ENCODE measurements at places on chromosomes 11 and 22.
A peak's percentile ranks its signal among the peaks of the same experiment; 100 is the strongest.

DNA sequence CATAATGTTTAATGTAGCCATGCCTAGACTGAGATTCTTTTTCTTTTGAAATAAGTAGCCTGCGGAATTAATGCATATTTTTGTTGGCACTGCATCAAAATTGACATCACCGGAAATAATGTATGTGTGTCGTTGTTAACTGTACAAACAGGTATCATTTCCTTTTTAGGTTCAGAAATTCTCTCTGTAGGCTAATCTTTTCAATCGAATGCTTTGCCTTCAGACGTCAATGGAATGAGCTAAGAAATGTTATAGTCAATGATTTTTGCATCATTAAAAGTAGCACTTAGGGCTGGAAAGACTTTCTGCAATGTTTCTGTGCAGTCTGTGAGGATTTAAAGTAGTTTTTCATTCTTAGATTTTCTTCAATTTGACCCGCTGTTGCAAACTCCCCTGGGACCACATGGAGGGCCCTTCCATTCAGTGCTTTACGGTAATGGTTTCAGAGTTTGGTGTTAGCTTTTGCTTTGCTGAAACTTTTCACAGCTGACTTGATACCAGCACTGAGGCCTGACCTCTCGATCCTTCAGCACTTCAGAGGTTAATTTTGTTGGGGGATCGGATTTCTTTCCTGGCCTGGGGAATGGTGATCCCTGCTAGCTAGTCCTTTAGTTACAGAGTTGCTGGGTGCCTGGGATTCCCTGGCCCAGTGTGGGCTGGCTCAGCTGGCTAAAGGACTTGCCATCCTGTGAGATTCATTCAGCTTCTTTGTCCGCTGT is 137.8 kb downstream of the DBX1 start:
- no peak for DNase-seq

DNA sequence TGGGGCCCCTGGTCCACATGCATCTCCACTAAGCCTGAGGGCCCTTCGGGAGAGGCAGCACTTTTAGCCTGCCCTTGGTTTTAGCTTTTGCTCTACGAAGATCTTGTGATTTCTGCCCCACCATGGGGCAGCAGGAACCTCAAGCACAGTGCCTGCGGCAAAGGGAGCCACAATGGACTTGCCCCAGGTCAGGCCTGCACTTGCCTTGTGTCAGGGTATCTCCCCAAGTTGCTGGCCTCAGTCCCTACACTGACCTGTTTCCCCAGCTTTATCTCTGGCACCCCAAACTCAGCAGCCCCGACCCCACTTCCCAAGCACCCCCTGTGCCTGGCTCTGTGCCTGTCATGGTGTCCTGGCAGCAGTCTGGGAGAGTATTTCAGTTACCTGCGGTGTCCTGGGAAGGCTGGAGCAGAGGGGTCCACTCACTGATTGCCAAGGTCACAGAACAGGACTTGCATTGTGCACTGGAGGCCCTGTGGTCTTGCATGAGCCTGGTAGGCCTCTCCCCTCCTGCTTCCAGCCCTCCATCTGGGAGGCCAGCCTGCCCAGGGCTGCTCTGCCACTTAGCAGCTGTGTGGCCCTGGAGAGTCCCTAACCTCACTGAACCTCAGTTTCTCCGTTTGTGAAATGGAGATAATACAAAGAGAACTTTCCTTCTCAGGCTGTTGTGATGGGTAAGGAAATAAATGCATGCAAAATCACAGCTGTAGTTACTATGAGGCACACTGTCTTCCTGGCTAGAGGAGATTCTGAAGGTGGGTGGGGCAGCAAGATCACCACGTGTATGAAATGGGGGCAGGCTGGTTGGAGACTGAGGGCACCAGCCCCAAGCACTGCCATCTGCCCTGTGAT is 3.6 kb upstream of the AIFM3 start:
- no peak for DNase-seq

- DNase-seq = no peak
Measured at GRCh38 chr11:28137832-28138231, 29.6 kb downstream of the METTL15 start.

GRCh38 chr11:19525714-19526113 is 186.9 kb upstream of the NAV2 start:
- DNase-seq = no peak

DNA sequence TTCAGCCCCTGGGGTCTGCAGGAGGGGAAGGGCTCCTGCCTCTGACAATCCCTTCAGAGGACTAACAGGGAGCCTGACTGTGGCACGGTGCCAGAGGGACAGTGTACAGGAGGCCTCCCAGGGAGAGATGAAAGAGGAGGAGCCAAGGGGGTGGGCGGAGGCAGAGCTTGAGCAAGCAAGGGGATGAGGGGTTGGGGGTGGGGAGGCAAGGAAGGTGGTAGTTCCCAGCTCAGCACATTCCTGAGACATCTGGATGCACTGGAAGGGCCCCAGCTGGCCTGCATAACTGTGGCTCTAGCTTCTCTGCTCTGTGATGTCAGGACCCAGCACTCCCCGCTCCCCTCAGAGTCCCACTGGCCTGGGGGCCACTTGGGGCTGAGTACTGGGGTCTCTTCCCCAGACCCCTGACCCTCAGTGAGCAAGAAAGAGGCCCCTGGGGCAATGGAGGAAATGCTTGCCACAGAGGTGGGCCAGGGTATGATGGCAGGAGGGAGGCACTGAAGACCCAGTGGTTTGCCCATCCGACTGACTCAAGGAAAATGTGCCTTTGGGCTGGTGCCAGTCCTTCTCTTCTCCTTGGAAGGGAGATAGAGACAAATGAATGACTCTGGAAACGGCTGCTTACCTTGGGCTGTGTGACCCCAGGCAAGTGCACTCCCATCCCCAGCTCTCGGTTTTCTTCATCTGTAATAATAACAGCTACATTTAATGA is 13.3 kb downstream of the CREB3L1 start:
- DNase-seq = no peak

- DNase-seq = no peak
Measured at GRCh38 chr11:135008001-135008405, 596.0 kb upstream of the B3GAT1 start.

- DNase-seq = no peak
Measured at GRCh38 chr11:46490666-46491065, 99.1 kb upstream of the CHRM4 start.

GRCh38 chr11:46119352-46120216 is 1.7 kb downstream of the PHF21A start:
- peak; percentile 72 for DNase-seq

GRCh38 chr11:34988294-34989255 is 72.2 kb downstream of the PDHX start:
- DNase-seq = peak; percentile 82

DNA sequence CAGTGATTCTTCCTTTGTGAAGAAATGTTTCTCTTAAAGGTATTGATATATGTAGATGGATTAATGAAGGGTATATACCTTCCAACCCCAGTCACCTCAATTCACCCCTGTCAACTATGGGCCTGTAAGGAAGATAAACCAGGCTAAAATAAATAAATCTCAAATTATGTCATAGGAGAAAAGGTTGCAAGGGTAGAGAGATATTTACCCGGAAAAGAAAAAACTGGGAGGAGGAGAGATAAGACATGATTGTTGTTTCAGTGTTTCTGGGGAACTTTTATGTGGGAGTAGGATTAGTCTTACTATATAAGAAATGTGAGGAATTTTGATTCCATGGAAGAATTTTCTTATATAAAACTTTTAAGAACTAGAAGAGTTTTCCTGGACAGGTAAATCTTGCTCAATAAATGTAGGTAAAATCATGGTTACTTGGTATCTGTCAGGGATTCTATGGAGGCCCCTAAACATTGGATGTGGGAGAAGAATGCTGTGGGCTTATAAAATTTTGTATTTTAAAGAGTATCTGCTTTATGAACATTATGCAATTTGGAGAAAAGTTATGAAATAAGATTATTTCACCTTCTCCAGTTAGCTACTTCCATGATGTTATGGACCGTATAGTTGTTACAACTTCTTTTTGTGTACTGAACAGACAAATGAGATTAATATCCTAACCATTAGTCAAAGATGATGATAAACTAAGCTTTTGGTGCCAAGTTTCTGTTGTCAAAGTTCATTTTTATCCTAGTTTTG is 6.4 kb downstream of the YAP1 start:
- DNase-seq = no peak

- DNase-seq = no peak
Measured at GRCh38 chr22:47629273-47629711, 866.8 kb downstream of the TBC1D22A start.

- no peak for DNase-seq
Measured at GRCh38 chr11:26134053-26134452, 197.9 kb upstream of the ANO3 start.

DNA sequence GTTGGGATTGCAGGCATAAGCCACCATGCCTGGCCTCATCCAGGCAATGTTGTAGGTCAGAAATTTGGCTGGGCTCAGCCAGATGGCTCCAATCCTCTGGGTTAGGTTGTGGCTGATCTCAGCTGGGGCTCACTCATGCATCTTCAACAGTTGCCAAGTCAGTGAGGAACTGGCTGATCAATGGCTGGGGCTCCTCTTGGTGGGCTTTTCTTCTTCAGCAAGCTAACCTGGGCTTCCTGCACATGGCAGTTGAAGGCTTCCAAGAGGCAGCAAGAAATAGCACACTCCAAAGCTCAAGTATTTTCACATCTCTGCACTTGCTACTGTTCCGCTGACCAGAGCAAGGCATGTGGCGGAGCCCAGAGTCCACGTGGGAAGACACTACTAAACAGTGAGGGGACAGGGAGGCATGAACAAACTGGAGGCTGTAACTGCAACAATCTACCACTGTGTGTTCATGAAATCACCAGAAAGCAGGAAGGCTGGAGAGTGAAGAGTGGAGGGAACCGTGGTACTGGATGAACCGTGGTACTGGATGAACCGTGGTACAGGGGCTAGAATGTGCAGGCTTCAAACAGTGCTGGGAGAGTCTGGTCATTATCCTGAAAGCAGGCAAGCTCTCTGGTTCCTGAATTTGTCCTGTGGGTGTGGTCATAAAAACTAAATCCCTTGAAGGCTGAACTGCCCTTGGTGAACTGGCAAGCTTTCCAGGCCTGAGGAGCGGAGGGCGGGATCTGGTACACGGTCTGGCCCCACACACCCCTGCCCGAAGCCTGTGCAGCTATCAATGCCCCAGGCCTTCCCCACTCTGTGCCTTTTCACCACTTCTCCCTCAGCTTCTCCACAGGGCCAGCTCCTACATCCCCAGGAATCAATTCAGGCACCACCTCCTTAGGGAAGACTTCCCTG is 20.2 kb downstream of the CHST1 start:
- DNase-seq = no peak

DNA sequence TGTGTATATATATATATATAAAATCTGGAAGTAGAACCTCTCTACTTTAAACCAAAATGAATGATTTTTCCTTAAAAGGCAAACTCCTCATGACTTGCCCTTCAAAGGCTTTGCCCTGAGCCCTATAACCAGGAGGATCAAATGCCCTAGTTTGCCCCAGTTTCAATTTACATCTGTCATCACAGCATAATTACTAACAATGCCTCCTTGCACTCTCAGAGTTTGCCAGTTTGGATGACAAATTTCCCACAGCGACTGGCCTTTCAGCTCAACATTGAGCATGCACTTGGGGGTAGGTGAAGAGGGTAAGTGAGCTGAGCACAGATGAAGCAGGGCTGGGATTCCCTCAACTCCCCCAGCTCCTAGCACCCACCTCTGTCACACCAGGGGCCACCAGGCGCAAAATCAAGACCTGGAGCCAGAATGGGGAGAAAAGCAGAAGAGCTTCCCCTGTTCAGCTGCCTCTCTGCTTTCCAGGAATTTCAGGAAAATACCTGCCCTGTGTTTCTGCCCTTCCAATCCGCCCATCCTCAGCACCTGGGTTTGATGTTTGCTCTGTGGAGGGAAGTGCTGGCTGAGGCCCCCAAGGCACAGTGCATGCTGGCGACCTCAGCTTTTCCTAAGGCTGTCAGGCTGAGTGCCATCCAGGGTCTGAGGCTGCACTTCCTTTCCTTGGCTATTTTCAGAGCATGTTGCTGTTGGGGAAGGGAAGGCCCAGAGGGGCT is 67.5 kb downstream of the ADAMTS15 start:
- no peak for DNase-seq

- DNase-seq = no peak
Measured at GRCh38 chr11:71322192-71322735, 69.9 kb upstream of the SHANK2 start.

- no peak for DNase-seq
Measured at GRCh38 chr11:112182867-112183266, 7.6 kb downstream of the BCO2 start.

- peak; percentile 45 for DNase-seq
Measured at GRCh38 chr11:112631333-112631732, 329.9 kb upstream of the NCAM1 start.
